ENCODE measurements at places on chromosomes 16 and 17.
A peak's percentile ranks its signal among the peaks of the same experiment; 100 is the strongest.

GRCh38 chr17:73706858-73707257, 62.6 kb upstream of the SDK2 start:
- DNase-seq: no peak

- DNase-seq: peak; percentile 32
Measured at GRCh38 chr16:90008708-90009145, 10.5 kb downstream of the DBNDD1 start.

GRCh38 chr16:68737046-68737729, at the start of gene CDH1:
Gene CDH1, plus strand, starts transcription at chr16:68737292. Its CDS starts 124 bp downstream, at chr16:68737416.
- no peak for DNase-seq

DNA sequence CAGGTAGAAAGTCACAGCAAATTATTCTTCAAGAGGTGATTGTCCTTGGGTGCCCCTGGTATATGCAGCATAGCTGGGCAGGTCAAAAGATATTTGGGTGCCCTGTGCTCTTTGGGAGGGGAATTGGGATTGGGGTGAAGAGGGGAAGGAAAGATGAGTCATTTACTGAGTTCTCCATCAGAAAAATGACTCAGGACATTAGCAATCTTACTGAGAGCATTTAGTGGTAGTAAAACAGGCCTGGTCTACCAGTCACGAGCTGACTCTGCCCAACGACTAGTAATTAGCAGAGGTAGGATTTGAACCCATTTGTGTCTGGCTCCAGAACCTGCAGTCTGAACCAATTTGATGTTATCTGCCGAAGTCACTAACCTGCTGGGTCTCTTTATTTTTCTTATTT, 6.0 kb upstream of the GRIN2A start:
- DNase-seq: no peak

DNA sequence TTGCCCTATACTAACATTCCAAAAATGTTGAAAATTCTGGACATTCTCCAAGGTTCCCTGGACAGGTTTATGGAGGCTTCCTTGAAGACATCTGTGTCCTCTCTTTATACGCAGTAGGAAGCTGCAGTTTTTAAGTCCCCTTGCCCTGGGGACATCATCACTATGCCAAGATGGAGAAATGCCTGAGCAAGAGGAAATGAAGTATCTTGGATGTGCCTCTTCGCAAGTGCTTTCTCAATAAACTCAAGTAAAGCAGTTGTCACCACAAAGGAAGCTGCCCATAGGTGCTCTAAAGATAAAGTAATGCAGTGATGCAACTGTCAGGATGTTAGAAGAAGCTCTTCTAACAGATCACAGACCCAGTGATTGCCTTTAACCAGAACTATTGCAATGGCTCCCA, 71.0 kb downstream of the CDYL2 start:
- DNase-seq: no peak

DNA sequence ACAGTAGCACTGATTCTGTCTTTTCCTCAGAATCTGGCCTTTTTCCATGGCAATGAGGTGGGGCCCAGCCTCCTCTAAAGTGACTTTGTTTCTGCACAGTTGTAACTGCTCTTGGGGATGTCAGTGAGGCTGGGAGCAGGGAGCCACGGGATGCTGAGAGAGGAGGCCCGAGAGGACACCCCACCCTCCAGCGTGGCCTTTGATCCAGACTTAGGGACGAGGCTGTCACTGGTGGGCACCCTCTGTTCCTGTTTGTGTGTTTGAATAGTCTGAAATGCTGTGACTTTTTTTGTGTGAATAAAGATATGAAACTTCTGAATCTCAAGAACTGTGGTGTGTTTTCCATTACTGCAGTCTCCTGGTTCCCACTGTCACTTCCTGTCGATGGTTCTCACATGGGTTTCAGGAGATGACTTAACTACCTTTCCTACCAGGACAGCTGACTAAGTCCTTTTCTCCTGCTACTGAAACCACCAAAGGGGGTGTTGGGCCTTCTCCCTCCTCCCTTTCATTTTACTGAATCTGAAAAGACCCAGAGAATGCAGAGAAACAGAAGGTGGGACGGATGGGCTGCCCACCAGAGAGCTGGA, 18.6 kb downstream of the KCTD2 start:
- no peak for DNase-seq

GRCh38 chr17:17349724-17350106, 46.5 kb downstream of the NT5M start:
- DNase-seq: no peak

DNA sequence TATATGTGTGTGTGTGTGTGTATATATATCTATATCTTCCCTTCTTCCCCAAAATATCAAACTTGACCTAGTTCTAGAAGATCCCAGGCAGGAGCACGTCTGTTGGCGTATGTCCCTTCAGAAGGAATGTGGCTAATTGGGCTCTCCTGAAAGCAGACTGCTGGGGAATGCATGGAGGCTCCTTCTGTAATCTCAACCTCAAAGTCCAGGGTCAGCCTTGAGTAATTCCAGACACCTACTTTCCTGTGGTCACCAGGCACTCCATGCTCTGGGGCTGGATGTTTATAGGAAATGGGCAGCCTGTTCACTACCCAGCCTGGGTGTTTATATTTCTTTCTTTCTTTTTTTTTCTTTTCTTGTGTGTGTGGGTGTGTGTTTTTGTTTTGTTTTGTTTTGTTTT, 13.4 kb downstream of the BCO1 start:
- no peak for DNase-seq

DNA sequence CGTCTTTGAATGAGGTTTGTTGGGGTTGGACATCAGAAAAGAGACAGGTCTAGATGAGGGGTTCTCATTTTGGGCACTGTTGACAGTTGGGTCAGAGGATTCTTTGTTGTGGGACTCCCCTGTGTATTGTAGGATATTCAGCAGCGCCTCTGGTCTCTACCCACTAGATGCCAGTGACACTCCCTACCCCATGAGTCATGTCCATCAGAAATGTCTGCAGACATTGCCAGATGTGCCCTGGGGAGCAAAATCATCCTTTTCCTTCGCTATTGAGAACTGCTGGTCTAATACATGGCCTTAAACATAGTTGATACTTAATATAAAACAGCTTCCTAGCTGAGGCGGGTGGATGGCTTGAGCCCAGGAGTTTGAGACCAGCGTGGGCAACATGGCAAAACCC, 3.1 kb downstream of the ABAT start:
- DNase-seq: no peak

- DNase-seq: no peak
Measured at GRCh38 chr16:81318711-81319110, 3.9 kb downstream of the GAN start.

DNA sequence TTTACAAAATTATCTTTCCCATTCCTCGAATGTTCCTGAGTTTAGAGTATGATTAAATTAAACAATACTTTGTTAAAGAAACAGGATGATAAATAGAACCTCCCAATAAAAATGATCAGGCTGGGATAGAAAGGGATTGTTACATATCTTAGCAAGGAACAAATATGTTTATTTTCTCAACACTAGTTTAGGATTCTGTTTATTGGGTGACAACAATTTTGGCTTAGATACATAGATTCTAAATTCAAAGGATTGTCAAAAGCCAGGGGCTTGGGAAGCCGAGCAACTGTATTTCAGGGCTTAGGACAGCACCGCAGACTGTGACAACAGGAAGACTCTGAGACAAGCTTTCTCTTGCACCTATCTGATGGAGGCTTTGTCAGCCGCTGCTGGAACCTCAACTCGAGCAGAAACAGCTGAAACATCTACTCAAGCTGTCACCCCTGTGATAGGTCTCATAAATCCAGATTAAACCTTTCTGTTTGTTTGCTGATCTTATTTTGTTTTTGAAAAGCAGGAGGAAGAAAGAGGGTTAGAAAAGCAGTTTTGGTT, 562.8 kb upstream of the ZFHX3 start:
- no peak for DNase-seq

- DNase-seq: no peak
Measured at GRCh38 chr17:48054238-48055185, 6.4 kb downstream of the NFE2L1 start.

GRCh38 chr16:57235128-57236021, 9.7 kb upstream of the ARL2BP start:
- no peak for DNase-seq

- no peak for DNase-seq
Measured at GRCh38 chr16:31472709-31473203, 804 bp downstream of the TGFB1I1 start.

Measured in stimulated activated CD8-positive, alpha-beta memory T cell treated with anti-CD3 and anti-CD28 coated beads, Interleukin-12 subunit alpha, Interleukin-12 subunit beta, amount 100 ng/mL, for 1 hour (primary cell).